ENCODE measurements at places on chromosomes 6 and 20.

DNA sequence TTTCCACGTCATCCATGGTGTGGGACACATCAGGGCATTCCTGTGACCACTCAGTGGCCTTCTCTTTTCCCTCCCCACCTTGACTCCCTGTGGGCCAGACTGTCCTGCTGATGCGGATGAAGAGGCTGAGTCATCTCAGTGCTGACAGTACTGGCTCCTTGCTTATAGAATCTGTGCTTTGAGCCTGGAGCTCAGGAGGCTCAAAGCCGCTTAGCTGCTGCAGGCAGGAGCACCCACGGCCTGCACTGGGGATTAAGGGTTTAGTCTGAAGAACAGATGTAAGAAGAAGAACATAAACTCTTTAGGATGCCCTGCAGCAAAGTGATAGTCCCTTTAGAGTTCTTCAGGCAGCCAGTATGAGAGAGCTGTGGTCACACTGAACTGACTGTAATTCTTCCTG lies 642.0 kb upstream of the CHD6 start:
- DNase-seq = no peak

- DNase-seq = no peak
These were observed 470.5 kb downstream of the COL12A1 start for GRCh38 chr6:74735304-74735703.

GRCh38 chr6:137764464-137764863 lies 102.6 kb upstream of the TNFAIP3 start:
- DNase-seq = peak; percentile 23

DNA sequence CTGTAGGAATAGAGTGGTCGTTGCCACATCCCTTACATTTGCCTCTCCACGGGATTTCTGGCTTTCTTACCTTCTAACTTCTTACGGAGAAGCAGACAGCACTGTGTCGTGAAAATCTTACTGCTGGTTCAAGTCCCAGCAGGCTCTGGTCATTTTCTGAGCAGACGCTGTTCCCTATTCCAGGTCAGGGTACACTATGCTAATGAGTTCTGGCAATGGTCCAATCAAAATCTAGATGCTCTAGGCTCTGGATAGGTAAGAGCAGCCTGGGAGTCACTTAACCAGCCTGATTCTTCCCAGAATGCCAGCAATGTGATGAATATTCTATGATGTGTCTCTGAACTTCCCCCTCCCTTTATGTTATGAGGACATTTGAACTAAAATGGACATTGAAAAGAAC lies at the start of gene GCM1:
Gene GCM1, minus strand, starts transcription at position 158 of the 400 bp plus-strand sequence. CDS start 3,209 bp downstream, outside the sequence.
- no peak for DNase-seq

DNA sequence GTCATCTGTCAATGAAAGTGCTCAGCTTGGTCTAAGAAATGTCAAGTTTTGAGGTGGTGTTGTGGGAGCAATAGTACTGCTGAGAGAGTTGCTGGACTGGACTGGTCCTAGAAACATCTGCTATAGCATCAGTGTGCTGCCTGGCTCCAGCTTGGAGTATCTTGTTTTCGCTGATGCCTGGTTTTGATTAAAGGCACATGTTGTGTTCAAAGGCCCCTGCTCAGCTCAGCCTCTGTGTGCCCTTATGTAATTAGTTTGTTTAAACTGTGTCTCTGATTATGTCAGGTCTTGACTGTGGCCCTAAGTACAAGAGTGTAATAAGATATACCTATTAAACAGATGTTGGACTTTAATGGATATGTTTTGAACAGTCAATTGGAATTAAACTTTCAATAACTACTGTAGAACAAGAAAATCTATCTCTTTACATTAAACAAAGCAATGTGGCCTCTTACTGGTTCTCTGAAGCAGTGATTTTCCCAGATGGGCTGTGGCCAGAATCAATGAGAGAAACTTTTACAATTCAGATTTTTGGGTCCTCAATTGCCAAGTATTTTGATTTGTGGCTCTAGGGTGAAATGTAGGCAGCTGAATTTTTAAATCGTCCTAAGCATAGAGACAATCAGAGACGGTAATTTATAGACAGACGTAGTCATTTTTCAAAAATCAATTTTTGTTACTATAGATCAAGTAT lies 668.2 kb downstream of the DHX35 start:
- DNase-seq = no peak

- DNase-seq = no peak
These were observed 37.9 kb downstream of the SIM1 start for GRCh38 chr6:100426744-100427338.

GRCh38 chr20:63587256-63587655 lies 13.2 kb upstream of the HELZ2 start:
- no peak for DNase-seq

GRCh38 chr6:119527231-119527578 lies 177.6 kb upstream of the MAN1A1 start:
- DNase-seq = no peak

- peak; percentile 7 for DNase-seq
These were observed 491.3 kb downstream of the MAFB start for GRCh38 chr20:40197691-40198090.

DNA sequence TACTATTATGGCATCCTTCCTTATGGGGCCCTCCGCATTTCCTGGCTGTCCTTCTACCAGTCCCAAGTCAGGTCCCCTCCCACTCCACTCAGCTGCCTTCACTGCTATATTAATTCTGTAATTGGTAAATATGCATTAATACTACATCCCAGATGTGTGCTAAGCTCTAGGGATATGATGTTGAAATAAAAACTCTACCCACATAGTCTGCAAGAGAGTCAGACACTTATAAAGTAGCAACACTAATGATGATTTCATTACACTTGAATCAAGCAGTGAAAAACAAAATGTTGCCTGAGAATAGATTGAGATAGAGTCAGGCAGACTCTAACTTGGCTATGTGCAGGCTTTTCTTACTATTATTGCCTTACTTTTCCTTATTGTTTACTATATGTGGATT lies 62.4 kb downstream of the AIG1 start:
- no peak for DNase-seq

DNA sequence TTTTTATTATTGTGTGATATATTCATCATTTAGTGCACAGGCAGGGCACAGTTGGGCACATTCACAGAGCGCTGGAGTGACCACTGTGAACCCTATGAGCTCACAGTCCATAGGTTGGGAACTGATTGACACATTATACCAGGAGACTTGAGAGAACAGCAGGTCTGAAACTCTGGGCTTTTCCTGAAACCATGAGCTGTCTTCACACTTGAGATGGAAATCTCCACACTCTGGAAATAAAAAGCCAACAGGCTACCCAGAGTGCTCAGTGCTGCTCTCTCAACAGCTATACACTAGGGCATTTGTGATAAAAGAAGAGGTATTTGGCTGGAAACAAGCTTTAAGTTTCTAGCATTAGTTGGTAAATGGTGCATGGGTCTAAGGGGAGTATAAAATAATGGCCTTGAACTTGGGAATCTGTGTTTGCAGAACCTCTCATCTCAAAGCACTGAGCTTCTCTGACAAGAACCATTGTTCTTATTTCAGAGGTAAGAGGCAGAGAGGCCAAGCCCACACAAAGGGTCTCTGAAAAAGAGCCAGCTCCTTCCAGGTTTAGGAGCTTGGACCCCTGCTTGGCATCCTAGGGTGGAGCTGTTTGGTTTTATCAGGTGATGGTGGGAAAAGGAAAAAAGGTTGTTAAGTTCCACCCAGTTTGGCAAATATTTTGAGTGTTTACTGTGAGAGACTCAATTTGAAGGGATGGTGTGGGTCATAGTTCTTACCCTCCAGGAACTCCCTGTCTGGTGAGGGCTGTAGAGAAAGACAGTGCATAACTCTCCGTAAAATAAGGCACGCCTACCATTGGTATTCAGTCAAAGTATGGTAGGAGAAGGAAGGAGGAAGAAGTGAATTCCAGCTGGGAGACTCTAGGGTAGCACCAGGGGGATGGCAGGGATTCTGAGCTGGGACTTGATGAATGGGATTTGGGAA lies 14.5 kb downstream of the CHMP4B start:
- no peak for DNase-seq

- DNase-seq = no peak
These were observed at the start of gene RBM24 for GRCh38 chr6:17281100-17281496. TSS of gene RBM24 (plus strand) at chr6:17281361. CDS start at chr6:17281582, 221 bp downstream.

GRCh38 chr6:91600561-91600960 lies 1013.7 kb upstream of the MAP3K7 start:
- DNase-seq = peak; percentile 40

DNA sequence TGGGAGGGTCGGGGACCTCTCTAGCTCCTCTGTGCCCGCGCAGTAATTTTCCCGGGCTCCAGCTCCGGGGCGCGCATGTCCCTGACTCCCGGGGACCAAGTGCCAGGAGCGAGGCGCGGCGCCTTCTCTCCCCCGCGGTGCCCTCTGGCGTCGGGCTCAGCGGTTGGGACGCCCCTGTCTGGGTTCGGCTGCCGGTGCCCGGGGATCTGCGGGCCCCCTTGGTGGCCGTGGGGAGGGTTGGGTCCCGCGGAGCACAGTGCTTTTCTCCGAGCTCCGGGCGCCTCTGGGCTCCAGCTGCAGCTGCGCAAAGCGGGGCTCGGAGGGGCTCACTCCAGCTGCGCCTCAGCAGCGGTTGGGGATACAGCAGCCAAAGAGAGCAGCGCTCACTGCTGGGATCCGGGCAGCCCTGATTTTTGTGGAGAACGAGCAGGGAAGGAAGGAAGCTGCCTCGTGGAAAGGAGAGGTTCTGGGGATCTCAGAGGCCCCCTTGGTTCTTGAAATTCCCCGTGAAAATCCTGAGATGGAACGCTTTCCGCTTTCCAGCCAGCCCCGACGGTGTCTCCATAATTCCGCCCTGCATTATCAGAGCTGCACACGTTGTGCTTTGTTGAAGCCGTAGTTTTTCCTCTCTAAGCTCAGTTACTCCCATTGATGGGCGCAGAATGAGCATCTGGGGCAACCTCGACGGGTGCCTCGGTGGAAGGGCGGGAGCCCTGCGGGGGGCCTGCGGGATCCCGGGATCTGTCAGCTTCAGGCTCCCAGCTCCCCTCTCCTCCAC lies 861 bp downstream of the PPP1R14C start:
- DNase-seq = no peak

DNA sequence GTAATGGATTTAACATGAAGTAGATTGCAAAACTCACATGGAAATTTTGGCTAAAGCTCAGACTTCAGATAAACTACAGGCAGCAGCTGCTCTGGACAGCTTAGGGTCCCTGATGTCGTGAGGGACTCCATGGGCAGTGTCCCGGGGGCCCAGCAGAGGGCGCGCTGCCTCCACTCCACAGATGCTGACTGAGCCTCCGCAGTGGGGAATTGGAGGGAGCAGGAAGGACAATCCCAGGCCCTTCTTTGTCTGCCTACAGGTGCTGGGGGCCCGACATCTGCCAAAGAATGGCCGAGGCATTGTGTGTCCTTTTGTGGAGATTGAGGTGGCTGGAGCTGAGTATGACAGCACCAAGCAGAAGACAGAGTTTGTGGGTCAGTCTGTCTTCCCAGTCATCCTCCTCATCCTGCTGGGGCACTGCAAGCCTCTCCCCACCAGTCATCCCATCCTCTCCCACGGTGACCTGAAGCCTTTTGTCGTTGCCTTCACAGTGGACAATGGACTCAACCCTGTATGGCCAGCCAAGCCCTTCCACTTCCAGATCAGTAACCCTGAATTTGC lies 35.9 kb downstream of the PLCG1 start:
- peak; percentile 77 for DNase-seq

GRCh38 chr6:112760831-112761230 lies 413.7 kb downstream of the RFPL4B start:
- no peak for DNase-seq

- DNase-seq = no peak
These were observed 38.0 kb downstream of the CDKAL1 start for GRCh38 chr6:20572288-20572687.

GRCh38 chr20:36109251-36109947 lies 45.1 kb upstream of the EPB41L1 start:
- no peak for DNase-seq

GRCh38 chr6:87514831-87515230 lies 42.1 kb downstream of the SLC35A1 start:
- DNase-seq = no peak

GRCh38 chr6:130840050-130840449 lies 12.8 kb downstream of the SMLR1 start:
- no peak for DNase-seq

GRCh38 chr6:135514706-135515105 lies 17.2 kb upstream of the AHI1 start:
- no peak for DNase-seq

DNA sequence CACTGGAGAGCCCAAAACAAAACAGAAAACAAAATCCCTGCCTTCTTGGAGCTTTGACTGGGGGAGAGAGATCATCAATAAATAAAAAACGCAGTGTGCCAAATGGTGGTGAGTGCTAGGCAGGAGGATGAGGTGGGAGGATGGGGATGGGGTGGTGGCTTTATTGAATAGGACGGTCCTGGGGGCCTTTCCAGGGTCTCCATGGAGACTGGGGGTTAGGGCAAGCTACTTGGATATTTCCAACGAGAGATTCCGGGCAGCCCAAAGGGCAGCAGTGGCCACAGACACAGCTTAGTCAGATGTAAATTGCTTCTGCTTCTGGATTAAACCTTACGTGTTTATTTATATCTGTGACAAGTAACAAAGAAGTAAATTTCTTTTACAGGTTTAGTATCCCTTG lies 700.1 kb downstream of the QKI start:
- DNase-seq = no peak

DNA sequence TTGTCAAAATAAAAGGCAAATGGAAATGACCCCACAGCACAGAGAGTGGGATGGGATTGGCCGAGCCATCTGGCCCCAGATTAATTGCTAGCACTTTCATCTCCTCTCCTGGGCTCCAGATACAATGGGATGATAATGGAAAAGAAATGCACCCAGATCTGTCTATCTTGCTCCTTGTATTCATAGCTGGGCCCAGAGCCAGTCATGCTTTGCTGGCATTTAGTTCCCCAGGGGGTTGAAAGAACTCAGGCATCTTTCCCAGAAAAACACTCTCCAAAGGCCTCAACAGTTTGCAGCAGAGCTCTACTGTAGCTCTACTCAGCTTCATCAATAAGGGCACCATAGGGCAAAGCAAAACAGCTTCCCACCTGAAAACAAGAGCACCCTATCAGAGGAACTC lies 116.0 kb upstream of the FOXA2 start:
- no peak for DNase-seq

DNA sequence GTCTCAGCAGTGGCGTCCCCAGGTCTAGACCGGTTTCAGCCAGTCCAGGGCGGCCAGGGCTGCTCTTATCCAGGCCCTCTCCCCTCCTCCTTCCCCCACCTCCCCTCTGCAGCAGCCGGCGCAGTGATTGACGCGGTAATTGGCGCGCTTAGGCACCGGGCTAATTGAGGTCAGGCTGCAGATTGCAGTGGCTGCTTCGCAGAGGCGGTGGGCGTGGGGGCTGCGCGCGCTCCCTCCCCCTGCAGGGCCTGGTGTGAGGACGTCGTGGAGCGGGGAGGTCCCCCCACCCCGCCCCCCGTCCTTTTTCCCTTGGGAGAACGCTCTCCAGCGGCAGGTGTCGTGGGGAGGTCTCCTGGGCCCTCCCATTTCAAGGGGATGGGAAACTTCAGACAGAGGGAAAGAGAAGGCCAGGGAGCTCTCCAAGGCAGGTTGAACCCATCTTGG lies 70.4 kb upstream of the BLCAP start:
- DNase-seq = no peak

- no peak for DNase-seq
These were observed 1.0 kb downstream of the LZTS3 start for GRCh38 chr20:3172126-3172932.

- DNase-seq = no peak
These were observed 14.6 kb downstream of the KHDC1 start for GRCh38 chr6:73248192-73248903.

- DNase-seq = no peak
These were observed 142.9 kb downstream of the CDC5L start for GRCh38 chr6:44530209-44530909.

Data from OCI-M1 (cell line).